Progenitor cell of endocrine pancreas (in vitro differentiated cells): ENCODE measurements at places on chromosomes 3 and 15. TPM values are rescaled to one million over a fixed set of nuclear protein-coding genes. Genes with fewer than 3 reads are reported as not detected.

Gene SLC51B
- total RNA-seq = not detected in 2 replicates

DNA sequence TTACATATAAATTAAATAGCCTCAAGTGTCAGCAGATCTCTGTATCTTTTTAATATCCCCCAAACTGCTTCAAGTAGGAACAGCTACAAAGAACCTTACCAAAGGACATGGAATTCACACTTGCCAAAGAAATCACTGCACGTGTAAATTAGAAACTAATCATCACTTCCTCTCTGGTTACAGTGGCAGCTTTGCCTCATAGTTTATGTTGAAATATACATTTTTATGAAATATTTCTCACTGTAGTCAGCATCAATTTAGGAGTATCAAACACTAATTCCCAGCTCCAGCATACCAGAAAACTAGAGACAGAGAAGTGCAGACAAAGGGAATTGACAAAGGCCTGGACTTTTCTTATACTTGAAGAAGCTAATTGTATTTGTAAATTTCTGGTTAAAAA is 260.9 kb downstream of the TIGIT start:
- H3K36me3 ChIP-seq = no peaks in the 10 kb centered on the region
- H3K4me1 ChIP-seq = peaks cover 4% of the 10 kb centered on the region
- no peak overlapping the region for H3K4me3 ChIP-seq
- no peak for DNase-seq

Gene KCNAB1
- total RNA-seq = 1.8 and 2.1 TPM in 2 replicates

GRCh38 chr15:75230551-75231371 is 27.4 kb upstream of the GOLGA6C start:
- no peak overlapping the region for H3K4me3 ChIP-seq
- DNase-seq = no peak
- no peak overlapping the region for H3K27ac ChIP-seq
- no peaks in the 10 kb centered on the region for H3K4me1 ChIP-seq
- H3K36me3 ChIP-seq = no peaks in the 10 kb centered on the region

DNA sequence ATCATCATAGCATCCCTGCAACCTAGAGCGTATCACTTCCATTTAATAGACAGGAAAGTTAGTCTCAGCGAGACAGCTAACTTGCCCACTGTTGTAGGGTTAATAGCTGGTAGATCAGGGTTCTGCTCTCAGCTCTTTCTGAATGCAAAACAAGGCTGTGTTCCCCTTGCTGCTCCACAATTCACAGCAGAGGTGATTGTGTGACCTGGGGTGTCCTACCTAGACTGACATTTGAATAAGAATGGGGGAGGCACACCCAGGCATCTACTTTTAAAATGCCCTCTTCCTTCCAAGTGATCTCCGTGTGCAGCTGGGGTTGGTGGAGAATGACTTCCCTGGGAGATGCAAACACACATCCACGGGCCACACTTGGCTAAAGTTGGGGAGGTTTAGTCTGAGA is 43.0 kb upstream of the CACNA2D3 start:
- no peak overlapping the region for H3K4me3 ChIP-seq
- H3K27ac ChIP-seq = no peak overlapping the region
- peaks cover 54% of the 10 kb centered on the region for H3K27me3 ChIP-seq
- no peak for DNase-seq

Gene CELF6
- total RNA-seq = 1.2 and 1.4 TPM in 2 replicates

Gene SCAANT1
- total RNA-seq = not detected in 2 replicates

DNA sequence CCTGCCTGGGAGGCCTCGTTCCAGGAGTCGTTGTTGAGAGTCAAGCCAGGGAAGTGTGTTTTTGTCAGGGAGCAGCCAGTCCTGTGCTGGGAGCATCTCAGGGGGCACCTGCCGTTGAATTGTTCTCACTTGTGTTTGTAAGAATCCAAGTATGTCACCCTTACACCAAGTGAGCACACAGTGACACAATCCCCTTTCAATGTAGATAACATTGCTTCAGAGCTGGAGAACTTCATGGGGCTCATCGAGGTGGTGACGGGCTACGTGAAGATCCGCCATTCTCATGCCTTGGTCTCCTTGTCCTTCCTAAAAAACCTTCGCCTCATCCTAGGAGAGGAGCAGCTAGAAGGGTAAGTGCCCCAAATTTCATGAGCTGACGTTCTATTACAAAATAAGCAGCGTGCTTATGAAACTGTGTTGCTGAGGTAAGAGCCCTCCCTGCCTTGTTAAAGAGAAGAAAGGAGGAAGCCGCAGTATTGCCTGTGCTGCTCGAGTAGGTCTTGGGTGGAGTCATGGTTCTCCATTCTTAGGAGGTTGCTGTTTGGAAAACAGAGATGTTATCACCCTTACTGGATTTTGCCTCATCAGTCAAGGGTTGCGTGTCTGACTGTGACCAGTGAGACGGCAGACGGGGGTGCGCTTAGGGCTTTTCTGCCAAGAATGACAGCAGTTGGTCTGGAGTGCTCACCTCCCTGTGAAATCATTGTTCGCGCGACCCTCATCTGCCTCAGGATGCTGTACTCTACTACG is 108.1 kb downstream of the PGPEP1L start:
- H3K27ac ChIP-seq = peak overlapping the region; percentile 1
- no peaks in the 10 kb centered on the region for H3K27me3 ChIP-seq
- peaks cover 28% of the 10 kb centered on the region for H3K36me3 ChIP-seq
- DNase-seq = no peak
- H3K4me1 ChIP-seq = peaks cover 16% of the 10 kb centered on the region

DNA sequence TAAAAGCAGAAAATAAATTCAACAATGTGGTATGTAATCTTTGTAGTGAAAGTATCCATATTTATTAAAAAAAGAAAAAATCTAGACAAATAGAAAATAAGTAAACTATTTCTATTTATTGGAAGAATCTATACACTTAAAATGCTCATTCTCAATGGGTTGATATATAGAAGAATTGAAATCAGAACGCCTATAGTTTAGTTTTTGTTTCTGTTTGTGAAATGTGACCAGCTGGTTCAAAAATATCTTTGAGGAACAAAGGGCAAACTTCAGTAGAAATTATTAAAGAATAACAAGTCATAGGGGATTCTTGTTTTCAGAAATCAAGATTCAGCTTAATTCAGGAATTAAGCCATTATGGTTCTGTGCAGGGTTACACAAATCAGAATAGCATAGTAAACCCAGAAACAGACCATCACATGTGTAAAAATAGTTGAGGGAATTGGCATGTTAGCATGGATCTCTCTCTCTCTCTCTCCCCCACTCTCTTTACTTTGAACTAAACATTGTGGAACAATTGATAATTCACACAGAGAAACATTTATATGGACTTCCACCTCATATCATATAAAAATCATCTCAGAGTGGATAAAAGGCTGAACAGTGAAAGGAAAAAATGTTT is 134.0 kb downstream of the CHL1 start:
- H3K27me3 ChIP-seq = no peaks in the 10 kb centered on the region
- H3K27ac ChIP-seq = no peak overlapping the region
- peaks cover 4% of the 10 kb centered on the region for H3K4me1 ChIP-seq
- no peak overlapping the region for H3K4me3 ChIP-seq
- no peak for DNase-seq
- no peaks in the 10 kb centered on the region for H3K36me3 ChIP-seq

Gene SPATA12
- total RNA-seq = 0.14 and 0.16 TPM in 2 replicates

Gene CCR9
- not detected in 2 replicates for total RNA-seq

GRCh38 chr15:79515300-79516027 is 83.3 kb downstream of the MINAR1 start:
- no peak for DNase-seq
- no peaks in the 10 kb centered on the region for H3K27me3 ChIP-seq
- H3K27ac ChIP-seq = no peak overlapping the region
- H3K4me3 ChIP-seq = no peak overlapping the region

DNA sequence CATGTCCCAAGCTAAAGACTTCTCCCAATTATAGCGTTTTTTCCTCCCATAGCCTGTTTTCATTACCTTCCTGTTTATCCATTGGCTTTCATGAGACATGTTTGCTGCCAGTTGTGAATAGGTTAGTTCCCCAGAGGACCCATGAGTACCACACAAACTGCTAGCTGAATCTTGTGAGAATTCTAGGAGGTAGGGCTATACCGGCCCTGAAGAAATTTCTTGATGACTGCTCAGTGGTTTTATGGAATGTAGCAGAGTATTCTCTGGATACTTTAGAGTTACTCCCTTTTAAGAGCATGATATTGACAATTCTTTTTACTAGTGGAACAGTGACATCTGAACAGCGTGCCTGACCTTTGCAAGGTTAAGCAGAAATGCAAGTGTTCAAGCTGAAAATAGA is 210.4 kb downstream of the MCTP2 start:
- no peak overlapping the region for H3K27ac ChIP-seq
- no peaks in the 10 kb centered on the region for H3K27me3 ChIP-seq
- DNase-seq = no peak
- H3K4me1 ChIP-seq = no peaks in the 10 kb centered on the region

GRCh38 chr15:43169888-43170287 is 15.3 kb upstream of the CCNDBP1 start:
- no peak for DNase-seq
- H3K36me3 ChIP-seq = peaks cover 56% of the 10 kb centered on the region
- peaks cover 9% of the 10 kb centered on the region for H3K4me1 ChIP-seq
- H3K27ac ChIP-seq = peak overlapping the region; percentile 10
- no peaks in the 10 kb centered on the region for H3K27me3 ChIP-seq

Gene TFG
- 108 and 111 TPM in 2 replicates for total RNA-seq

- no peak overlapping the region for H3K27ac ChIP-seq
- peaks cover 12% of the 10 kb centered on the region for H3K4me1 ChIP-seq
- no peaks in the 10 kb centered on the region for H3K36me3 ChIP-seq
- DNase-seq = no peak
- peaks cover 8% of the 10 kb centered on the region for H3K27me3 ChIP-seq
Measured at GRCh38 chr15:91257746-91258414, 157.8 kb downstream of the SV2B start.

Gene ERICH6
- total RNA-seq = 0.49 TPM in 1 of 2 replicates, not detected in the other

- H3K4me1 ChIP-seq = no peaks in the 10 kb centered on the region
- H3K27ac ChIP-seq = no peak overlapping the region
- no peak overlapping the region for H3K4me3 ChIP-seq
- H3K36me3 ChIP-seq = no peaks in the 10 kb centered on the region
Measured at GRCh38 chr3:185422677-185423076, 59.7 kb downstream of the MAP3K13 start.
